Fibroblast of skin of abdomen (primary cell): ENCODE measurements at places on chromosomes 7 and 10.

DNA sequence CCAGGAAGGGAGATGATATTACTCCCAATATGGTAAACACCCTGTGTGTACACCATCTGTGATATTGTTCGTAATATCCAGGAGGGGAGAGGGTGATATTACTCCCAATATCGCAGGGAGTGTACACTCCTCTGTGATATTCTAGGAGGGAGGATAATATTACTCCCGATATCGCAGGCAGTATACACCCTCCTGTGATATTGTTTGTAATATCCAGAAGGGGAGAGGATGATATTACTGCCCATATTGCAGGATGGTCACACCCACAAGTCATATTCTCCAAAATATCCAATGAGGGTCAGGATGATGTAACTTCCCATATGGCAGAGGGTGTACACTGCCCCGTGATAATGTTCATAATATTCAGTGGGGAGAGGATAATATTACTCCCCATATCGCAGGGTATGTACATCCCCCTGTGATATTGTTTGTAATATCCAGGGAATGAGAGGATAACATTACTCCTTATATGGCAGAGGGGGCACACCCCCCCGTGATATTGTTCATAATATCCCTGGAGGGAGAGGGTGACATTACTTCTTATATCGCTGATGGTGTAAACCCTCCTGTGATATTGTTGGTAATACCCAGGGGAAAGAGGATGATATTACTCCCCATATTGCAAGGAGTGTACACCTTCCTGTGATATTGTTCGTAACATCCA lies 17.1 kb downstream of the AZGP1 start:
- DNase-seq = no peak

- DNase-seq = no peak
Measured at GRCh38 chr7:141198194-141198958, 124.5 kb downstream of the TMEM178B start.

GRCh38 chr7:131843898-131844331 lies 287.5 kb upstream of the PODXL start:
- peak; percentile 70 for DNase-seq

GRCh38 chr7:7799138-7799537 lies 80.7 kb upstream of the RPA3 start:
- no peak for DNase-seq

- no peak for DNase-seq
Measured at GRCh38 chr7:100933734-100934133, 15.6 kb upstream of the MUC3A start.

DNA sequence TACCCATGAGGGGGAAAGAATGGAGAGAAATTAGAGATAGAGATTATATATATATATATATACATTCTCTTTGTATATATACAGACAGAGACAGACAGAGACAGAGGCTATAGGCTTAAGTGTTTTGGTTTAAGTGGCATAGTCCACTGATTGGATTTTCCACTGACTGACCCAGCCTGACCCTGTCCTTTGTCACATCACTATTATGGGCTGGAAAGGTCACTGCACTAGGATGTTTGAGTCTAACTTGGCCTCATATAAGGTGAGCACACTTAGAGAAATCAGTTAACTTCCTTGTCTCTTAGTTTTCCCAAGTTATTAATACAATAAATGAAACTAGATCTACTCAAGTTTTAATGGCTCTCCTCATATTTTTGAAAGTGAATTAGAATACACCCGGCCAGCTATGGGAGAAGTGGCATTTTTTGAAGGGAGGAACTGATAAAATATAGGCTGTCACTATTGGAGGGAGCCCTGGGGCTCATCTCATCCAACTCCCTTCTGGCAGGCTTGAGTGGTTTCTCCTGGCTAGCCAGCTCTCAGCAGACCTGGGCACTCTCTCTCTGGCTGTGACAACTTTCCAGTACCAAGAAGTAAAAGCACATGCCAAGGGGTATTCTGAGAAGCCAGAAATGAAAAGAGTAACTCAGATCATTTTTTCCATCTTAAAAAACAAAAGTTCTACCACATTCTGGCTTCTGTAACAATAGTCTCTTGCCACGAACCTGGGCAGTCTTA lies 455.6 kb upstream of the ANKRD30A start:
- no peak for DNase-seq

- DNase-seq = no peak
Measured at GRCh38 chr7:149884016-149884415, 10.2 kb downstream of the ATP6V0E2 start.

- DNase-seq = no peak
Measured at GRCh38 chr7:64653721-64654401, 12.1 kb upstream of the ZNF107 start.

DNA sequence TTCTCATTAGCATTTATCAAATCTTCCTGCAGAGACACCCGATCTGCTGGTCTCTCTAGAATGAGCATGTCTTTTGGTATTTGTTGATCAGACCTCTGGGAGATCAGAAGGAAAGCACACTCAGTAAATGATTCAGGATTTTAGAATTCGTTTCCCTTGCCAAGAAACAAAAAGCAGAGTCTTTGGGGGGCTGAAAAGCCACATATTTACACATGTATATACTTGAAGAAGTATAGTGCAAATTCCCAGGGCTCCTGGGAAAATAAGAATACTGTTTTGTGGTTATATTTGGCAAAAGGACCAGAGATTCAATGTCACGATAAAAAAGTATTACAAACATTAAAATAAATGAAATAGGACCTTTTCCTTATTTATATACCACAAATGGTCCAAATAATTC lies 100.2 kb downstream of the AGMO start:
- DNase-seq = peak; percentile 97

DNA sequence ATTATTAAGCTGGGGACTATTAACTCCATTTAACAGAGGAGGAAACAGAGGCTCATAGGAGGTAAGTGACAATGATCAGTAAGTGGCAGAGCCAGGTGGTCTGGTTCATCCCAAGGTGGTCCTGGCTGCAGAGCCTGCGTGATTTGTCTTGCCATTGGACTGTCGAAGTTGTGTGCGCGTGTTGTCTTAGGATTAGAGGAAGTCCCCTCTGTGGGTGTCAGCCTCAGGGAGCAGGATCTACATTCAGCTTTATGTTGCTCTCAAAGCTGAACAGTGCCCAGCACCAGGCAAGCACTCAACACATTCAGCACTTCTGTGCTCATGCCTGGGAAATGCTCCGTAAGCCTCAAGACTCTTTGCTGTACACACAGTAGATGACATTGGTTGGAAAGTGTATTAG lies 139.5 kb downstream of the HERPUD2 start:
- no peak for DNase-seq

DNA sequence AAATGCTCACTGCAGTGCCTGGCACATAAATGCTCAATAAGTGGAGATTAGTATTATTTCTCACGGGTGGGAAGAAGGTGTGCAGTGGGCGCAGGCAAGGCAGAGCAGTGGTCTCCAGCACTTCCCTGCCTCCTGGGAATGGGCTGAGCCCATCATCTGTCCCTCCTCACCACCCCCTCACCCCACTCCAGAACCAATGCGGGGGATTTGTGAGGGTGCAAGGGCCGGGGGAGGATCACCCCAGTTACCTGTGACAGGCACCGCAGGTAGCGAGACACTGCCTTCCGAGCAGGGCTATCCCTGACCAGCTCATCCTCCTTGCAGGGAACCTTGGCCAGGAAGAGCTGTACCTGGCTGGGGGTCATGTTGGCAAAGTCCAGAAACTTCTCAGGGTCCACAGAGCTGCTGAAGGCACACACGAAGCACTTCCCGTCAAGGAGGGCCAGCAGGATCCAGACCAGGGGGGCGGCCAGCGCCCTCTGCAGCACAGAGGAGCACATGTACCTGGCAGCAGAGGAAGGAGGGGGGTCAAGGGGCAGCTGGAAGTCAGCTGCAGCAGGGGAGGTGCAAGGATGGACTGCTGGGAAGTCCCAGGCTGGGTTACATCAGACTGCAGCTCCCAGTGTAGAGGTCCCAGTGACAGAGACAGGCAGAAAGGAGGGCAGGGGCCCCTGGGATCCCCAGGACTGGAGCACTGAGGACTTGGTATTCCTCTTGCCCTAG lies 2.8 kb downstream of the CALHM3 start:
- no peak for DNase-seq

GRCh38 chr10:122495406-122496340 lies 34.3 kb downstream of the HTRA1 start:
- peak; percentile 90 for DNase-seq

- DNase-seq = no peak
Measured at GRCh38 chr10:46029461-46030030, 877 bp downstream of the NCOA4 start.

GRCh38 chr7:45106-46090 lies 147.0 kb upstream of the FAM20C start:
- DNase-seq = no peak

DNA sequence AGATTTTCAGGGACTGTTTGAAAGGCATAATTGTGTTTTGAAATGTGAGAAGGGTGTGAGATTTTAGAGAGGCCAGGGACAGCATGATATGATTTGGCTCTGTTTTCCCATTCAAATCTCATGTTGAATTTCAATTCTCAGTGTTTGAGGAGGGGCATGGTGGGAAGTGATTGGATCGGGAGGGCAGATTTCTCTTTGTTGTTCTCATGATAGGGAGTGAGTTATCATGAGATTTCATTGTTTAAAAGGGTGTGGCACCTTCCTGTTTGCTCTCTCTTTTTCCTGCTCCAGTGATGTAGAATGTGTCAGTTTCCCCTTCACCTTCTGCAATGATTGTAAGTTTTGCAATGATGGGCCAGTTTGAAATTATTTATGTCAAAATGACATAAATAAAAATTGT lies 113.0 kb upstream of the PCDH15 start:
- no peak for DNase-seq
